ENCODE measurements at places on chromosomes 6 and 20.

GRCh38 chr6:143607168-143607567, 70.6 kb upstream of the PHACTR2 start:
- no peak for DNase-seq

DNA sequence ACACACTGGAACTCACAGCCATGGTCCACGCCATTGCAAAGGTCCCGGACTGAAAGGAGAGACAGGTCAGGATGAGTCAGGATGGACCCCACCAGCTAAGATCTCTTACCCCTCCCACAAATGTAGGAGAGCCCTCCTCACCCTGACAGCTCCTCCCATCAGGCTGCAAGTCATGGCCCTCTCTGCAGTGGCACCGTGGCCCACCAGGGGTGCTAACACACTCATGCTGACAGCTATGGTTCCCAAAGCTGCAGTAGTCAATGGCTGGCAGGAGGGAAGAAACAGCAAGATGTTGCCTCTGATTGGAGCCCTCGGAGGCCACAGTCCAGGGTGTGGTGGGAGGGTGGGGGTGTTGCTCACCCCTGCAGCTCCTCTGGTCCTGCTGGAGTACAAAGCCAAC, 5.7 kb upstream of the RBPJL start:
- DNase-seq: no peak

GRCh38 chr6:157608221-157609075, 214.6 kb upstream of the SNX9 start:
- no peak for DNase-seq

DNA sequence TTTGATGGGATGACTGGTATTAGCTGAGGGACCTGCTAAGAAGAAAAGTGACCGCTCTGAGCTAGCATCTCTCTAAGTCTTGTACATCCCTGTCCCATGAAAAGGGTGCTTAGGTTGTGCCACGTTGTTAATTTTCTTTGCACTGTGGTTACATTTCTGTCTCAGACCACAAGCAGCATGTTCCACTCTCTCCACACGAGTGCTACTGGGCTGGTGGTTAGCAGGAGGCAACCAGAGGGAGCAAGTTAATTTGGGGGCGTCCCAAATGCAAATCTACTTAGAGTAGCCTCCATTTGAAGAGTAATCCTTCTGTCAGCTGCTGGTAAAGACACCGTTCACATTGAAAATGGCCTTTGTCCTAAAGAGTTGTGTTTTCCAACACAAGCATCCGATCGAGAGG, 3.4 kb upstream of the SCML4 start:
- DNase-seq: no peak

DNA sequence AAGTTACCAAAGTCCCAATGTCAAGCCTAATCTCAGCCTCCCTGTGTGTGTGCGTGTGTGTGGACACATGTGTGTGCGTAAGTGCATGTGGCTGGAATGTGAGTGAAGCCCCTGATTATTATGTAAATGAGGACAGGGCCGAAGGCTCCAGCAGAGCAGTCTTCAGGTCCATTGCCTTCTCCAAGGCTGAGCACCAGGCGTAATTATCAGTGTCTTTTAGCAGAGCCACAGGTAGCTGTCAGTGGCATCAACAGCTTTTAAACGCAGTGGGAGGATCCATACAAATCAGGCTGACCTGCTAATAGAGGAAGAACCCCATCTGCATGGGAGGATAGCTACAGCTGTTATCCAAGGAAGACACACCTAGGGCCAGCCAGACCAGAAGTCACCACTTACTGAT, 324.3 kb upstream of the MOCS1 start:
- no peak for DNase-seq

All from AG10803 (cell line).